ENCODE measurements at places on chromosomes 7 and 10.

DNA sequence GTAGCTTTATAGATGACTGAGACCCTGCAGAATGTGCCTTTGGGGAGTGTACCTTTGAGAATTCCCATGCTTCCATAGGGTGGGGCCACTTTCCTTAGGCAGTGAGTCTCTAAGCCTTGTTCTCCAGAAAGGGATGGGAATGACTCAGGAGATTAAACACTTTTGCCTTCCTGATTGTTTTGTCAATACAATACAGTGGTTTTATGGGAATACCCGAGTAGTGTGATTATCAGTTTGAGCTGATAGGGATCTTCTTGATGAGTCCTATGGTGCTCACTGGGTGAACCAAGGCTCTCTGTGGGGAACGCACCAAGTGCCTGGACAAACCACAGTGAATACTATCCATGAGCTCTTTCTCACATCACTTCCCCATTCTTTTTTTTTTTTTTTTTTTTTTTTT lies 6.3 kb downstream of the MYOF start:
- DNase-seq, result no peak

- DNase-seq, result no peak
Measured at GRCh38 chr7:120055300-120055699, 217.7 kb upstream of the KCND2 start.

DNA sequence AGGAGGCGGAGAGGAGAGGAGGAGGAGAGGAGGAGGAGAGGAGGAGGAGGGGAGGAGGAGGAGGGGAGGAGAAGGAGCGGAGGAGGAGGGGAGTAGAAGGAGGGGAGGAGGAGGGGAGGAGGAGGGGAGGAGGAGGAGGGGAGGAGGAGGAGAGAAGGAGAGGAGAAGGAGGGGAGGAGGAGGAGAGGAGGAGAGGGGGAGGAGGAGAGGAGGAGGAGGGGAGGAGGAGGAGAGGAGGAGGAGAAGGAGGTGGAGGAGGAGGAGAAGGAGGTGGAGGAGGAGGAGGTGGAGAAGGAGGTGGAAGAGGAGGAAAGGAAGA lies 15.5 kb upstream of the CRCP start:
- no peak for DNase-seq

GRCh38 chr7:119969054-119969453 lies 303.9 kb upstream of the KCND2 start:
- DNase-seq, result no peak

DNA sequence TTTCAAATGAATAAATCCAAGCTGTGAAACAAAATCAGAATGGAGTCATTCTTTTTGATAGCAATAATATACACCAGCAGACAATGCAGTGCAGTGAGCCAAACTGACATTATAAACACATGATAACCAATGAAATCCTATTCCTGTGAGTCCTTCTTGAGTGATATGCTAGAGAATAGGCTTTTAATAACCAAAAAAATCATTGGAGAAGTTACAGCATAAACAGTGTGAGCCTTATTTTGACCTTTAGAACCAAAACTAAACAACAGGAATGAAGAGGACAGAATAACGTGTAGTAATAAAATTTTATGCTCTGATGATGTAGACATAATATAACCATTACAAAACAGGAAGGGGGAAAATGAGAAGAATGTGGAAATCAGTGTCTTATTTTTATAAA lies 8.7 kb downstream of the HUS1 start:
- DNase-seq, result no peak

- DNase-seq, result no peak
Measured at GRCh38 chr10:47333532-47333931, 11.3 kb downstream of the GDF2 start.

GRCh38 chr7:46930366-46930765 lies 651.5 kb downstream of the TNS3 start:
- DNase-seq, result no peak

GRCh38 chr7:39746103-39746819 lies 122.9 kb downstream of the RALA start:
- peak; percentile 62 for DNase-seq

DNA sequence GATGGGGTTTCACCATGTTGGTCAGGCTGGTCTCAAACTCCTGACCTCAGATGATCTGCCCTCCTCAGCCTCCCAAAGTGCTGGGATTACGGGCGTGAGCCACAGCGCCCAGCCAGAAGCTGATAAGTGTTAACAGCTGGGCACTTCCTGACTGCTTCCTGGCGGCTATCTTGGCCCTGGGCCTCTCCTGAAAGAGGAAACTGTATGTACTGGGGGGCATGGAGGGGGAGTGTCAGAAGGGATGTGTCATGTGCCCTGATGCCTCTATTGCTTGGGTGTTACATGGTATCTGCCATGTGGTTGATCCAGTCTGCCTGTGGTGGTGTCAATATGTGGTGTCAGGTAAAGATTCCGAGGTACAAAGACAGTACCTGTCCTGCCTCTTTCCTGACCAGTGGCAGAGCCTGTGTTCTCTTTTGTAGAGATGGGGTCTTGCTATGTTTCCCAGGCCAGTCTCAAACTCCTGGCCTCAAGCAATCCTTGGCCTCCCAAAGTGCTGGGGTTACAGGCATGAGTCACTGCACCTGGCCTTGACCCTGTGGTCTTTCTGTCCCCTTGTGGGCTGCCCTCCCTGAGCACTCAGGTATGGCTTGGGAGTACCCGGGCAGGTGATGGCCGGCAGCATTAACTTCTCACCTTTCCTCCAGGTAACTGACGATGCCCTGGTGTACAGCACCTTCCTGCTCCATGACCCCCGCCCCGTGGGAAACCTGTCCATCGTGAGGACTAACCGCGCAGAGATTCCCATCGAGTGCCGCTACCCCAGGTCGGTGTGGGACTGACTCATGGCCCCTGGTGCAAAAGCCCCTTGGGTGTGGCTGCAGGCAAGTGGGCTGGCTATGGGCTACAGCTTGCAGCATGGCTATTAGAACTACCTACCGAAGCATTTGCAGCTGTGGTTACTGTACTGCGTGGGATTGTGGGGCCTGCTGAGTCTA lies 4.4 kb downstream of the ZP3 start:
- DNase-seq, result no peak

DNA sequence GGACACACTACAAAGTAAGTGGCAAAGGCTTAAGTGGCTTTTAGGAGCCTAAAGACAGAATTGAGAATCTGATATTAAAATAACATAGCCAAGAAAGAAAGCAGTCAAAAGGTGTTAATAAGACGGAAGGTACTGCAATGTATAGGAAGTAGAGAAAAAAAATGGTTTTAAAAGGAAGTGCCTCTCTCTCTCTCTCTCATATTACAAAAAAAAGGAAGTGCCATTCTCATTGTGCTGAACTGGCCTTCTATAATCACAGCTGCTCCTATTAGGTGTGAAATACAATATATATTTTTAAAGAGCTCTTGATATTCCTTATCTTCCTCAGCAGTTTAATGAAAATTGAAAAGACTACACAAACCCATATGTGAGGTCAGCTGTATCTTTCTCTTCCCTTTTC lies 199.4 kb upstream of the NPVF start:
- DNase-seq, result no peak

DNA sequence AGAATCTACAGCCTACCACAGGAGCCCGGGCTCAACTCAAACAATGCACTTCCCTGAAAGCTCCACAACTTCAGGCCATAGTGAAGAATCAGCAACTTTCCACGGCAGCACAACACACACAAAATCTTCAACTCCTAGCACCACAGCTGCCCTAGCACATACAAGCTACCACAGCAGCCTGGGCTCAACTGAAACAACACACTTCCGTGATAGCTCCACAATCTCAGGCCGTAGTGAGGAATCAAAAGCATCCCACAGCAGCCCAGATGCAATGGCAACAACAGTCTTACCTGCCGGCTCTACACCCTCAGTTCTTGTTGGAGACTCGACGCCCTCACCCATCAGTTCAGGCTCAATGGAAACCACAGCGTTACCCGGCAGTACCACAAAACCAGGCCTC lies 22.3 kb downstream of the MUC12 start:
- no peak for DNase-seq

GRCh38 chr7:39413636-39414223 lies 152.5 kb upstream of the YAE1 start:
- DNase-seq, result no peak

DNA sequence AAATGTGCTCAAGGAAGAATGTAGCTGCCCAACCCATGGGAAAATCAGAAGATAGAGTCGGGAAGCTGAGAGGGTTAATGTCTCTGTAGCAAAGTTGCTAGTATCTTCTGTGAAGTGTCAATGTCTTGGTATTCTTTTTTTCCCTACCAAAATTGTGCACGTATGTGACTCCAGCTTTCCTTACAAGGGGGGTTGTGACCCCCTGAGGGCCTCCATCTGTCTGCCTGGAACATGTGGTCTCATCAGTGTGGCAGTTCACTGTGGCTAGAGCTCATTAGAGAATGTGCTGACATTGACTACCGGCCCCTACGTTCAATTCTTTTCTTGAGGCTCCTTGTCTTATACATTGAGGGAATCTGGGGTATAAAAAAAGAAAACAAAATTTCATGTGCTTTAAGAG lies 725.2 kb upstream of the CELF2 start:
- DNase-seq, result no peak

DNA sequence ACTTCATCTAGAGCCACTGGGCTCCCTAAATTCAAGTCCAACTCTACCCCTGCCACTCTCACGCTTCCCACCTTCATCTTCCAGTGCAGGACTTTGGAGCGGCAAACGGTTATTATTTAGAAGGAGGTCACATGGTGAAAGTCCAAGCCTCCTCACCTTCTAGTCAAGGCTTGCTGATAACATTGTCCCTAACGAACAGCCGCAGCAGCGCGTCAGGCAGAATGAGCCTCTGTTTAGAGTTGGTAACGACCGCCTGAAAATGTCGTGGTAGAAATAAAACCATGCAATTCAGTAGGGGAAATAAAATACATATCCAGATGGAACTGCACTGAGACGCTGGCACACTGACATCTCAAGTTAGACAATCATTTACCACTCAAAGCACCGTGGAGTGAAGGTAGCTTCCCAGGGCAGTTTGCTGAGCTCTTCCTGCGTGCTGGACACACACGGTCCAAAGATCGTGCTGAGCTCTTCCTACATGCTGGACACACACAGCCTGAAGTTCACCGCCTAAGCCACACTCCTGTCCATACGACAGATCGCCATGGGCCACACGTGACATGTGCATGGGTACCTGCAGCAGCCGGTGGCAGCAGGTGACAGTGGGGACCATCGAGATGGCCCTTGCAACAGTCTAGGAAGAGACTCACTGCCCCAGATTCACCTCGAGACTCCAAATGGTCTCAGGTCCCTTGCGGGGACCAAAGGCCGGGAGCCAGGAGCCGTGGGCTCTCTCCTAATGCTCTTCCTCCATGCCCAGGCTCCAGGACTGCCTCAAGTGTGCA lies 323.5 kb downstream of the PTPRN2 start:
- no peak for DNase-seq

DNA sequence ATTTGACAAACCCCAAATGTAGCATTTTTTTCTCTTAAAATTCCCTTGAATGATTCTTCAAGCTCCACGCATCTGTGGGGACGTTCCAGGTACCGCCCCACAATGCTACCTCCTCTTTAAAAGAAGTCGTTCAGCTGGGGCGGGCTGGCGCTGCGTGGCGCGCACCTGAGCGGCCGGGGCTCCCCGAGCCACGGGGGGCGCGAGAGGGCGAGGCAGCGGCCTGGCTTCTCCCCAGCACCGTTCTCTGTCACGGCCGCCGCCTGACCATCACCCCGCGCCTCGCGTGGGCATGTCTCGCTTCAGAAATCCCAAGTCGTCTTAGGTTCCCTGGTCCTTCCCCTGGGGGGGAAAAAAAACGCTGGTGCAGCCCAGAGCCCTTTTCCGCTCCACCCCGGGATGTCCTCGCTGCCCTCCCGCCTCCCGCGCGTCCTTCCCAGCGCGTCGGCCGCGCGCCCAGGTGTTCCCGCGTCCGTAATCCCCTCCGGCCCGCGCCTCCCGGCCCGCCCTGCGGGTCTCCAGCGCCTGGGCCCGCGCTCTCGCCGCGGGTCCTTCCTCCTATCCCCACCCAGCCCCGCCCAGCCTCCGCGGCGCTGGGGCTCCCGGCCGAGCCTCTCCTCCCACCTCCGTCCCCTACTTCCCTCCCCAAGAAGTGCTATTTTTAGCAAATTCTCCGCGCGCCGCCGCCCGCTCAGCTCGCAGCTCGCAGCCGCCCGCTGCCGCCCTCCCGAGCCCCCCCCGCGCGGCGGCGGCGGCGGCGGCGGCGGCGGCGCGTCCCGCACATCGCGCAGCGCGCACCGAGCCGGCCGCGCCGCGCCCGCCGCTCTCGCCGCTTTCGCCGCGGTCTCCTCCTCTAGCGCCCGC lies 58.7 kb upstream of the PRPS1L1 start:
- no peak for DNase-seq

GRCh38 chr10:77717336-77717735 lies 79.7 kb upstream of the KCNMA1 start:
- no peak for DNase-seq

DNA sequence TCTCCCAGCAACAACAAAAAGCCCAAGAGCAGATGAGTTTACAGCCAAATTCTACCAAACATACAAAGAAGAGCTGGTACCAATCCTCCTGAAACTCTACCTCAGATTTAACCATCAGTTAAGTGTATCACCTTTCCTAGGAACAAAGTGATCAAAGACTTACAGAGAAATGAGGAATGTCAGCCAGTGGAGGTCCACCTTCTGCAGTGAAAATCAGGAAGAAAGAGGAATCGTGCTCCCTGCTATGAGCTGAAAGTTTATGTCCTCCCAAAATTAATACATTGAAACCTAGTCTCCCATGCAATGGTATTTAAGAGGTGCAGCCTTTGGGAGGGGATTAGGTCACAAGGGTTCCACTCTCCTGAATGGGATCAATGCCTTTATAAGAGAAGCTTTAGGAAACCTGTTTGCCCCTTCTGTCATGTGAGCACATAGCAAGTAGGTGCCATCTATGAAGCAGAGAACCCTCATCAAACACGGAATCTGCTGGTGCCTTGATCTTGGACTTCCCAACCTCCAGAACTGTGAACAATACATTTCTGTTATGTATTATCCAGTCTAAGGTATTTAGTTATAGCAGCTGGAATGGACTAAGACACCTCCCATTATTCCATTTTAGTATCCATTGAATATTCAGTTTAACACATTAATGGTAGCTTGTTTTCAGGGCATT lies 139.0 kb upstream of the FZD8 start:
- no peak for DNase-seq

DNA sequence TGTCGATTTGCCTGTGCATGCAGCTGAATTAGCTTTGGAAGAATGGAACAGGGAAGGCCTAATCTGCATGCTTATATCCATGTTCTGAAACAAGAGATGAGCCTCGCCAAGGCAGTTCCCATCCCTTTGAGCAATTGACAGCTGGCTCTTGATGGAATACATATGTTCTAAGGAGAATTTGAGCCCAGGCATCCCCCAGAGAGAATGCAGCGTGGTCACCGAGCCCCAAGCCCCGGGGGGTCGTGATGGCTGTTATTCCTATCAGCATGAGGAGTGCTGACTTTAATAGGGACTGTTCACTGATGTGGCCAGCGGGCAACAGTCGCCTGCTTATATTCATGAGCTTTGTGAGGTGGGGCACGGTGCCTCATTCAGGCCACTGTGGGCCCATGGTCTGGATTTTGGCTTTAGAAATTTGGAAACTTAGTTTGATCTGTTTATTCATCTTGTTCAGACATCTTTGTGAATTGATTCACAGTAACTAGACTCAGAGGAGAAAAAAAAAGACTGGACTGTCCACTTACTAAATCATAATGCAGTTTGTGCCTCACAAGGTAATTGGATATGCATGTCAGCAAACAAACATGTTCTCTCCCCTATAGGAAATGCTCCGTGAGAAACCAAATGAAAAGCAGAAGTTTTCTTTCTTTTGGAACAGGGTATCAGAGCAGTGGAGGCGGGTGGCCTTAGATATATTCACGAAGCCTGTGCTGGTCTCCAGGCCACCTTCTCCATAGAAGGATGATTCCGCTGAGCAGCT lies 204.9 kb downstream of the CCDC3 start:
- DNase-seq, result no peak
